Activated CD8-positive, alpha-beta memory T cell treated with anti-CD3 and anti-CD28 coated beads for 24 hours (primary cell): ENCODE measurements at places on chromosomes 5 and 9.

DNA sequence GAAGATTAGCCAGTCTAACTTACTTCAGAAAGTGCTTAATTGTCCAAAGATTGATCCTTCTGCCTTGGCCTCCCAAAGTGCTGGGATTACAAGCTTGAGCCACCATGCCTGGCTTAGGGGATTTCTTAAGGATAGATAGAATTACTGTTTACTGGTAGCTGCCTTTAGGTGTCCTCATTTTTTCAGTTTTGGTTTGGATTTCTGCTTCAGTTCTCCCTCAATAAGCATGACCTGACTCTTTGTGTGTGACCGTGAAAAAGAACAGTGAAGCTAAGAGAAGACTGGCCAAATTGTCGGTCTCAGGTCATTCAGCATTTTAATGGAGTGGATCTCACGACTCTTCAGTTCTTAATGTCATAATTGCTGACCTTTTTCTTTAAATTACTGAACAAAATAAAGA, 22.9 kb upstream of the CMYA5 start:
- DNase-seq: no peak

- no peak for DNase-seq
Observed at GRCh38 chr9:101437806-101438232, 2.2 kb upstream of the ALDOB start.

GRCh38 chr5:33105521-33105941, 335.2 kb upstream of the TARS1 start:
- no peak for DNase-seq

- no peak for DNase-seq
Observed at GRCh38 chr5:147415651-147416050, 94.2 kb downstream of the DPYSL3 start.

GRCh38 chr9:114383521-114384231, 4.1 kb downstream of the AKNA start:
- DNase-seq: no peak

DNA sequence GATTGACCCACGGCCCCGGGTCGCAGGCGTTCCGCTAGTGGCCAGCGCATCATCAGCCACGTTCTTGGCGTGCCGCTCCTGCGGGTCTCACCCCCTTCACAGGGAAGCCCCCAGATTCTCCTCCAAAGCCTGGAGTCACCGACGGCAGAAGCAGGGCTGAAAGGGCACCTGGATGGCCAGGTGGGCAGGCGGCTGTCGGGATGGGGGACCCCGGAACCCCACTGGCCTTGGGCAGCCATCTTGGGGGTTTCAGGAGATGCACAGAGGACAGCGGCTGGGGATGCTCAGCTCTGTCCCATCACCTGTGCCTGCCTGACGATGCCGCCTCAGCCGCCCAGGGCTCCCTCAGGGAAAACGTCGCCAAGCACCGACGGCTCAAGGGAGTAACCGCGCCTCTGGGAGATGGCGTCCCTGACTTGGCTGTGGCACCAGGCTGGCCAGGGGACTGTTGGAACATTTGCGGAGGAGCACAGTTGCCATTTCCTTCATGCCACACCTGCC, 14.1 kb upstream of the SLC9A3 start:
- DNase-seq: no peak

- no peak for DNase-seq
Observed at GRCh38 chr9:110537841-110538646, 41.5 kb downstream of the SVEP1 start.

DNA sequence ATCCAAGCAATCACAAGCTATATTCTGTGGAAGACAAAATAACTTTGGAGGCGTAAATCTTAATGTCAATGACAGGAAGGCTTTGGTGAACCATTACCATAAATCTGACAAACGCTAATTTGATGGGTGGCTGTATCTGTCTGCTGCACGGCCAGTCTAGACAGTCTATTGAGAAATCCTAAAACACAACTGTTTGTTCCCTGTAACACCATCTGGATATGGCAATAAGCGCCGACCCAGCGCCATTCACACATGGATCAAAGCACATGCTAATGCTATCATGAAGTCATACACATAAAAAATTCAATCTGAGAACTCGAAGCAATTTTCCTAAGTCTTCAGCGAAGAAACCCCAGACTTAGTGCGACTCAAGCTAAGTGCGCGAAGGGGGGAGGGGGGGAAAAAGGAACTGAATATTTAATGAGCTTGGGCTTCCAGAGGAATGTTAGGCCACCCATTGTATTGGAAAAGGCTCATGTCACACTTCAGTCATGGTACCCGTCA, 95.1 kb downstream of the ARL15 start:
- DNase-seq: no peak

GRCh38 chr5:94613583-94613982, 4.8 kb downstream of the KIAA0825 start:
- no peak for DNase-seq

DNA sequence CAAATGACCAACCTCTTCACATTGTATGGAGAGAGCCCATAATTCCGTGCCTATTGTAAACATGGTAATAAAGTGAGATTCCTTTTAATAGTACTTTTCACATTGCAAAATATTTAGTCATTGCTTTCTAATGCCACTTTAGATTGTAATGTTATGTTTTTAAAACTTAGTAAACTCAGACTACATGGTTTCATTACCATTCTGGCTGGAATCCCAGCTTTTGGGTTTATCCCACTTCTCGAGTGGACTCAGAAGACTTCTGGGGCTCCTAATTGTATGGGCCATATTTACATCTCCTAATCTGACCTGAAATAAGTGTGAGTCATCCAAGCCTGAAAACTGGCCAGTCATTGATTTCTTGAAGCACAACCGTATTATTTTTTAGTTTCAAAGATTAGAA, 217.6 kb downstream of the CAAP1 start:
- DNase-seq: no peak

- no peak for DNase-seq
Observed at GRCh38 chr5:75568202-75568601, 43.1 kb upstream of the ANKDD1B start.

DNA sequence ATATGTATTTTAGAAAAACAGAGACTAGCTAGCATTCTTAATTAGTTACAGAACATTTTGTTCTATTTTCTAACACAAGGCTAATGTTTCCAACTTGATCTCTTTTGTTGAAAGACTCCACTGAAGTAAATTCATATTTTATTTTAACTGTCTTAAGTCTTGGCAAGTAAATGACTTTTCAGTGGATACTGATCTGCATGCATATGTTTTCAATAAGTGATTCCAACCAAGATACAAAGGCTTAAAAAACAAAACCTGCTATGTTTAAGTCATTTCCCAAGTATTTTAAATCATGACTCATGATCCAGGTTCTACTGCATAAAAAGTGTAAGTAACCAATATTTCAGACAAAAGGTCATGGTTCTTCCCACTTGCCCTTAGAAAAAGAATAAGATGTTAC, 5.7 kb downstream of the CDO1 start:
- DNase-seq: no peak

- DNase-seq: no peak
Observed at GRCh38 chr5:169905017-169905416, 75.3 kb downstream of the INSYN2B start.

- no peak for DNase-seq
Observed at GRCh38 chr5:109418712-109419352, 9.1 kb upstream of the PJA2 start.

DNA sequence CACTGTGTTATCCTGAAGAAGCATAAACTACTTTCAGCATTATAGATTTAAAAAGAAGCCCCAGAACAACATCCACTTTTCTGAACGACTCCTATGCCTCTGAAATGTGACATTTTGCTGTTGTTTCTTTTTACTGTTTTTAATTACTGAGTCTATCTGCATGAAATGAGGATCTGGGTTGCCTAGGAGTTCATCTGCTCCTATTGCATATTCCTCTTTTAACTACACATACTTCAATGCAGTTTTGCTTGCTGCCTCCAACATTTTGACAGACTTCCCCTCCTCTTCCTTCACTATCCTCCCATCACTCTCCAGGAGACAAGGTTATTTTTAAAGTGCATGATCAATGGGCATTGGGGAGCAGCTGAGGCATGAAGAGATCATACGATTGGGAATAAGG, 164.5 kb downstream of the TMC1 start:
- no peak for DNase-seq

- no peak for DNase-seq
Observed at GRCh38 chr9:115400796-115401195, 282.8 kb upstream of the TNC start.

DNA sequence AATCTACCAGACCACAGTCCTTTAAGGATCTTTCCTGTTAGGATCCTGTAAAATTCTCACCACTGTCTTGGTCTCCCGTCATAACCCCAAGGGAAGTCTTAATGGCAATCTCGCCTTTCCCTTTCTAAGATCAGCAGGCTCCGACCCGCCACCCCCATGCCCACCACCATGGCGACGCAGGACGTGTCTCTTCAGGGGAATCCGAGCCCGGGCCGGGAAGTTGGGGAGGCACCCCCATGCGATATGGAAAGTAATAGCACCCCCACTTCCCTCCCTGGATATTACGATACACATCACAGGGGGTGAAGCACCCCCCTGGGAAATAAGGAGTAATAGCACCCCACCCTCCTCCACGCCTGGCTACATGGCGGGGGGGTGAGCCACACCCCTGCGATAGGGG, 8.3 kb upstream of the STK32A start:
- no peak for DNase-seq

DNA sequence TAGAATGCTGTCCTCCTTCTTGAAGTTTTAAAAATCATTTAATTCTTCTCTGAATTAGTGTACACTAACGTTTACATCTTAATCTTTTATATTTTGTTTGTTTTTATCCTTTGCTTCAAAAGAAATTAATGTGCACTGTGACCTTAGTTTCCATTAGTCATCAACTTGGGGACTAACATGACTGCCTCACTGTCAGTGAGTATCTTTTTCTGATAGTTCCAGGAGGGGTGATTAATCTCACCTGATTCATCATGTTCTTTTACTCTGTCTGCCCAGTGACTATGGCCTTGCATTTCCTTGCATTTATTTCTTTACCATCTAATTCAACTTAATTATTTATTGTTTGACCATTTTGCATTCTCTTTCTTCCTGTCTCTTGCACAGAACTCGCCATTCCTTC, 33.4 kb upstream of the NR3C1 start:
- DNase-seq: no peak

DNA sequence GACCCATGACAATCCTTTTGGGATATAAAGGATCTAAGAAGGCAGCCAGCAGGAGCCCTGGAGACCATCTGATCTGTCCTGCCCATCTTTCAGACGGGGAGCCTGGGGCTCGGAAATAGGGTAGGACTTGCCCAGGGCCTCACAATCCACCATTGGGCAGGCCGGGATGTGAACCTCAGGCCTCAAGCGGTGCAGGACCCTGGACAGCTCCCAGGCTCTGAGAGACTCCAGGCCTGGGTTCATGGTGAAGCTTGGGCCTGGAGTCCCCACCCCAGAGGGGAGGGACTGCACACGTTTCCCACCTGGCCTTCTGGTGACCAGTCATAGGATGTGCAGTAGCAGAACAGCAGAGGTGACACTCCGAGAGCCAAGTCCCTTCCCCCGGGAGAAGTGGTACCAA, 36.6 kb upstream of the RAPGEF1 start:
- no peak for DNase-seq

DNA sequence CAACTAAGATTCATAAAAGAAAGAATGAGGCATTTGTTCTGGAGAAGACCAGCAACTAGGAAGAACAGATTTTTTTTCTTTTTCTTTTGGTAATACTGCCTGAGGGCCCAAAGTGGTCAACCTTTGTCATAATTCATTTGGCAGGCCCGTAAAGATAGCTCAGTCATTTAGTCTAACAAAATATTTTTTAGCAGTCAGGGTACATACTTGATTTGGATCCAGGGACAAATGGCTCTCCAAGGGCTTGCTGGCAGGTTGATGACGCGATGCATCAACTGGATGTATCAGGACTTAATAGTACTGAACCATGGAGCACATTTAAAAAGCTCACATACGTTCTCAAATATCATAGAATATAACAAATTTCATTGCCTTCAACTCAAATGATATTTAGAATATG, 203.4 kb upstream of the ZNF608 start:
- no peak for DNase-seq

GRCh38 chr9:89664896-89665329, 60.1 kb downstream of the GADD45G start:
- no peak for DNase-seq

GRCh38 chr9:69975681-69976080, 68.0 kb upstream of the MAMDC2 start:
- DNase-seq: no peak

GRCh38 chr5:81884871-81885270, 87.0 kb upstream of the ATG10 start:
- DNase-seq: no peak

DNA sequence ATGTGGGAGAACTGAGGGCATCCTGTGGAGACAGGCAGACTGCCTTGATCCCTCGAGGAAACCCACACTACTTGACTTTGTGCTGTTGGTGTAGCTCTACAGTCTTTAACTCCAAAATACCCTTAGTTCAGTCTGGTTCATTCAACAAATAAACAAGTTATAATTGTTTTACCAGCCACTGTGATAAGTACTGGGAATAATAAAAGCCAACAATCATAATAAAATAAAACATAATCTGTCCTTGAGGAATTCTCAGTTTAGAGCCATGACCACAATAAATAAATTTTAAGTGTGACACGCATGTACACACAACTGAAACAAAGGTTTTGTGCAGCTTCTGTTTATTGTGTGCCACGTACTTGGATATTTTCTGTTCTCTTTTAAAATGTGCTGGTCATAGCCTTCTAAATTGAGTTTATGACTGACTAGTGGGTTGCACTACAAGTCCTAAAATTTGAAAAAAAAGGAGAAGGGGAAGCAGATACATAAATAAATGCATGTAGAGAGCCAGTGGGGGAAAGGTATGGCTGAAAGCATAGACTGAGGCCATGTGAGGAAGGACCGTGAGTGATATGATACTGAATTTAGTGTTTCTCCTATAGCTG, 6.2 kb upstream of the SCAMP1 start:
- DNase-seq: no peak

DNA sequence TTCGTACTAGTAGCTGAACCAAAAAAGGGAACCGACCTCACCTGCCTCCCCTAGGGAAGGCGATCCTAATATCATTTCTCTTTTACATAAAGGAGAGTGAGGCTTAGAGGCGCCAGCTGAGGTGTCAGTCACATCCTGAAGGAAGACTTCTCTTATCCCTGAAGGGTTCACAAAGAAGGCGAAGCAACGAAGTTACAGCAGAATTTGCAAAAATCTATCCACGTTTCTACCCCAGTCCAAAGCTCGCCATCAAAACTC, 598 bp upstream of the KIAA1191 start:
- no peak for DNase-seq

DNA sequence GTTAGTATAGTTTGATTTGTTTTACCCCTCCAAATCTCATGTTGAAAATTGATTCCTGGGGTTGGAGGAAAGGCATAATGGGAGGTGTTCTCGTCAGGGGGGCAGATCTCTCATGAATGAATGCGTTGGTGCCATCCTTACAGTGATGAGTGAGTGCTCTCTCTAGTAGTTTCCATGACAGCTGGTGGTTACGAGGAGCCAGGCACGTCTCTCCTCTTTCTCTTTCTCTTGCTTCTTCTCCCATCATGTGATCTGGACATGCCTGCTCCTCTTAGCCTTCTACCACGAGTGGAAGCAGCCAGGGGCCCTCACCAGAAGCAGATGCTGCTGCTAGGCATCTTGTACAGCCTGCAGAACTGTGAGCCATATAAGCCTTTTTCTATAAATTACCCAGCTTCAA, 454.1 kb downstream of the EFNA5 start:
- no peak for DNase-seq
